ENCODE measurements at places on chromosomes 6 and 20. TPM values are rescaled to one million over a fixed set of nuclear protein-coding genes. Genes with fewer than 3 reads are reported as not detected.

GRCh38 chr6:85673198-85674139 lies 30.8 kb upstream of the SYNCRIP start:
- peaks cover 28% of the 10 kb centered on the region for H3K4me1 ChIP-seq
- no peak overlapping the region for H3K27ac ChIP-seq
- H3K27me3 ChIP-seq = no peaks in the 10 kb centered on the region
- H3K4me3 ChIP-seq = no peak overlapping the region
- peaks cover 66% of the 10 kb centered on the region for H3K36me3 ChIP-seq
- peak; percentile 6 for DNase-seq

DNA sequence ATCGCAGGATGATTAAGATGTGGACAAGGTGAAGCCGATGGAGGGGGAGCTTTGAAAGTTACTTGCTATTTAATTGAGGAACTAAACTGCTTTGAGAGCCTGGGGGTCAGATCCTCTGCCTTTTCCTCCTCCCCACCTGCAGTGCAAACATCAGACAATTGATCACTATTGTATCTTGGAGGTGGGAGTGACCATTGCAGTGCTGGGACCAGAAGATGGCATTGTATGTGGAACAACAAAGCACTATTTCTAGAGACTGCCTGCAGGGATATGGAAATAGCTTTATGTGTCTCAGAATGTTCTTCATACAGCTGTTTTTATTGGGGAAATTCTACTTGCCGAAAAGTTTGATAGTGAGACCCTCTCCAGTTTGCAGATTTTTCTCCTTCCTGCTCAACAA lies 4.2 kb downstream of the MOG start:
- no peaks in the 10 kb centered on the region for H3K4me1 ChIP-seq
- no peak overlapping the region for H3K27ac ChIP-seq
- no peaks in the 10 kb centered on the region for H3K27me3 ChIP-seq
- no peaks in the 10 kb centered on the region for H3K36me3 ChIP-seq
- no peak for DNase-seq
- H3K4me3 ChIP-seq = no peak overlapping the region

DNA sequence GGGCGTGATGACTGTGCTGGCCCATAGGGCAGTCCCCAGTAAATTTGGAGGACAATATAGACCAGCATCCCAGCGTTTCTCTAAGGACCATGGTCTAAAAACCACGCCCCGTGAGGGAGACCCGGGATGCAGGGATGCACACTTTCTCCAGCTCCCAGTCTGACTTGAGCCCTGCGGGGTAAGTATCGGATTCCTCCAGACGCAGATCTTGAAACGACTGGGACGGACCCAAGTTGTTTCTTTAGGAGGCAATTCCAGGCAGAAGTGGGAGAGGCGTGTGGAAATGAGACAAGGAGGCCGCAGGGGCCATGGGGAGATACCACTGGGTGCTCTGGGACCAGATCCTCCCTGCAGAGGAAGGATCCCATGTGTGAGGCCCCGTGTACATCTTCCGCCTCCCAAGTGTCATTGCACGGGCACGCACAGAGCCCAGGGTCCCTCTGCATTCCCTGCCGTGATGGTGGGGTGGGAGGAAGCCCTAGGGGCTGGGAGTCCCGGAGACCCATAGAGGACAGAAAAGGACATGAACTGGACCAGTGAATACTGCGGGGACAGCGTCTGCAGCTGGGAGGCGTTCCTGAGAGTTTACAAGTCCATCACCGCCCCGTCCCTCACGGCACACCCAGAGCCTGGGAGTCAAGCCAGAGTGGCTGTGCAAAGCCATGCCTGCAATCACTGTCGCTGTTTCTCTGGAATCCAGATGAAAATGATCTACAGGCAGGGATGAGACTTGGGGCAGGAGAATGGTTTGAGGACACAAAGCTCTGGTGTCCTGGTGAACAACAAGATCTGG lies 522.9 kb downstream of the CDH26 start:
- peaks cover 26% of the 10 kb centered on the region for H3K27me3 ChIP-seq
- H3K36me3 ChIP-seq = peaks cover 6% of the 10 kb centered on the region
- H3K27ac ChIP-seq = no peak overlapping the region
- no peak overlapping the region for H3K4me3 ChIP-seq
- no peak for DNase-seq

DNA sequence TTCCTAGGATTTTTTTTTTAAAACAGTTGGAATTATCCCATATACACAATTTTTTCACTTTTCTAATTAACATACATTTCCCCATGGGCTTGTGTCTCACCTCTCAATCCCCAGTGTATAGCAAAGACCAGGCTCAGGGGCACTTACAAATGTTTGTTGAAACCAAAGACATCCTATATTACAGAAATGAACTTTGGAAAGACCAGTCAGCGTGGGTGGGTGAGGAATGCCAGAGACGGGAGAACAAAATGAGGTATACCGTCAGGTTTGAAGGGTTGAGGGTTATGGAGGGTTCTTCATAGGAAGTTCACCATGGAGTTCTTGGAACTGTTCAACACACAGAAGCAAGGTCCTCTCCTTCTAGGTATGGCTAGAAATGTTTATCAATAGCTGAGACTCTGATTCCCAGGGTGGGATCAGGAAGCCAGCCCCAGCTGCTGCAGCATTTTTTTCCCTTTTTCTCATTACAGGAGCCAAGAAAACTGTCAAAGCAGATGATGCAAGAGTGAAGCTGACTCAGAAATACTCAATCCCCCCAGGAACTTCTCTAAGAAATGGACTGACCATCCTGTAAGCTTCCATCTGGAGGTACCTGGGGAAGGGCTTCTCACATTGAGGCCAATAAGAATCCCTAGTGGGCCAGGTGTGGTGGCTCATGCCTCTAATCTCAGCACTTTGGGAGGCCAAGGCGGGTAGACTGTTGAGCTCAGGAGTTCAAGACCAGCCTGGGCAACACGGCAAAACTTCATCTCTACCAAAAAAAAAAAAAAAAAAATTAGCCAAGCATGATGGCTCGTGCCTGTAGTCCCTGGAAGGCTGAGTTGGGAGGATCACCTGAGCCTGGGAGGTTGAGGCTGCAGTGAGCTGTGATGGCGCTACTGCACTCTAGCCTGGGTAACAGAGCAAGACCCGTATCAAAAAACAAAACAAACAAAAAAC lies 15.9 kb upstream of the TBC1D20 start:
- H3K27ac ChIP-seq = no peak overlapping the region
- H3K27me3 ChIP-seq = no peaks in the 10 kb centered on the region
- H3K4me1 ChIP-seq = peaks cover 11% of the 10 kb centered on the region
- H3K36me3 ChIP-seq = peaks cover 85% of the 10 kb centered on the region

DNA sequence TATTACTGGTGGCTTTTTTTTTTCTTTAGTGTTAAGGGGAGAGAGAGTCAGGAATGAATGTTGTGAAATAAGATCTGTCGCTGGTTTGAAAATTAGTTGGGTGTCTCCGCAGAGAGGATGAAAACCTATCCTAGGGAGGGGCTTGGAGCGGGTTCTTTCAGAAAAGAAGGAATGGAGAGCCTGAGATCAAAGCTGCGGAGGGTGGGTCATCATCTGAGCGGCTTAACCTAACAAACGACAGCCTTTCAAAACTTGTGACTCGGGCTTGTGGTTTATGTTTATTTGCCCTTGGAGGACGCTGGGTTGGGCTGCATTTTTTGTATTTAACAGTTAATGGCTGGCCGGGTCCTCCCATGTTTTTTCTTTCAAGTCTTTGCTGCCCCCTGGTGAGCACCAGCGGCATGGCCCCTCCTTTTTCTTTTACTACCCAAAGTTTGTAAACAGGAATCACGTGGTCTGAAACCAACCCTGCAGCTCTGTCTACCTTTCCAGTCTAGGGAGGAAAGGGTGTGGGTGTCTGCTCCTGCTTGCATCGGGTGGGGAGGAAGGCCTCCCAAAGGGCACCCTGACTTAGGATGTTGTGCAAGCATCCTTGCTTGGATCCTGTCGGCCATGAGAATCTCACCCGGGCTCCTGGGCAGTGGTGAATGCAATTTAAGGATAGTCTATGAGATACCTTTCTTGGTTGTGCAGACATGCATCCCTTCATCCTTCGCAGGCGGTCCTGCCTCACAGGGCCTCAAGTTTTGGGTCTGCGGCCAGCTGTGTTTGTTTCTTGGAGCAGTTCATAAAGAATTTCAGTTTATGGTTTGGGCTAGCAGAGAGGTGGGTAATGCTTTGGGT lies 2.2 kb downstream of the PIM1 start:
- peak; percentile 94 for DNase-seq
- H3K27ac ChIP-seq = peak overlapping the region; percentile 62
- H3K27me3 ChIP-seq = no peaks in the 10 kb centered on the region
- H3K4me1 ChIP-seq = peaks cover 10% of the 10 kb centered on the region
- H3K4me3 ChIP-seq = peak overlapping the region; percentile 81
- H3K36me3 ChIP-seq = peaks cover 31% of the 10 kb centered on the region

DNA sequence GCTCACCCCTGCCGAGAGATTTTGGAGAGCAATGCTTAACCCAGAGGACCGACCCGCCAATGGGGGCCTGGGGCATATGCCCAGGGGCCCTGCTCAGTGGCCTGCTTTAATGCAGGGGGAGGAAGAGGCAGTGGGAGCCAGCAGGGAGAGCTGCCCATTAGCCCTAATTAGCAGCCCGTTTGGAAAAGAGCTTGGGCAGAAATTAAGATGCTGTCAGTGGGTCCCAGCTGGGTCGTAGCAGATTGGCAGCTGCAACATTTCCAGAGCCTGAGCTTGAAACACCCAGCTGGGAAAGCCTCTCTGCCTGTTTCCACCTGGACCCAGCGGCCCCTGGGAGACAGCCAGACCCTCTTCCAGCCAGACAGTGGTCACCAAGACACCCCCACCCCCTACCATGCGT lies 39.5 kb downstream of the CD40 start:
- H3K36me3 ChIP-seq = no peaks in the 10 kb centered on the region
- H3K4me1 ChIP-seq = no peaks in the 10 kb centered on the region
- DNase-seq = no peak
- no peak overlapping the region for H3K27ac ChIP-seq

DNA sequence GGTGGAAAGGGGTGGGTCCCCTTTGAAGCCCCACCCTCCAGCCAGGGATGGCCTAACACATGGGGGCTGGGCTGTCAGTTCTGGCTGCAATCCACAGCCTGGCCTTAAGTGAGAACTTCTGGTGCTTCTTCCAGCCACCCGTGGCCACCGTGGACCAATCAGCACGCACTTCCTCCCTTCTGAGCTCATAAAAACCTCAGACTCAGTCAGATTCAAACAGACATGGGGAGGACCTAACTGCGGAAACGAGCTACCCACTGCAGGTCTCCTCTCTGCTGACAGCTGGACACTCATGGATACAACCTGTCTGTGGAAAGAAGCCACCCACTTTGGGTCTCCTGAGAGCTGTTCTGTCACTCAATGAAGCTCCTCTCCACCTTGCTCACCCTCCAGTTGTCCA lies 20.4 kb upstream of the ZNF391 start:
- H3K36me3 ChIP-seq = peaks cover 21% of the 10 kb centered on the region
- no peak overlapping the region for H3K4me3 ChIP-seq
- no peak for DNase-seq
- no peak overlapping the region for H3K27ac ChIP-seq
- H3K27me3 ChIP-seq = no peaks in the 10 kb centered on the region

GRCh38 chr20:45905505-45906079 lies 6.4 kb downstream of the PLTP start:
- peak; percentile 91 for DNase-seq
- peak overlapping the region; percentile 2 for H3K4me3 ChIP-seq
- no peaks in the 10 kb centered on the region for H3K36me3 ChIP-seq
- H3K4me1 ChIP-seq = peaks cover 9% of the 10 kb centered on the region

- no peak overlapping the region for H3K4me3 ChIP-seq
- DNase-seq = peak; percentile 90
- peaks cover 9% of the 10 kb centered on the region for H3K4me1 ChIP-seq
Measured at GRCh38 chr6:9126878-9127560, 691.7 kb upstream of the SLC35B3 start.

DNA sequence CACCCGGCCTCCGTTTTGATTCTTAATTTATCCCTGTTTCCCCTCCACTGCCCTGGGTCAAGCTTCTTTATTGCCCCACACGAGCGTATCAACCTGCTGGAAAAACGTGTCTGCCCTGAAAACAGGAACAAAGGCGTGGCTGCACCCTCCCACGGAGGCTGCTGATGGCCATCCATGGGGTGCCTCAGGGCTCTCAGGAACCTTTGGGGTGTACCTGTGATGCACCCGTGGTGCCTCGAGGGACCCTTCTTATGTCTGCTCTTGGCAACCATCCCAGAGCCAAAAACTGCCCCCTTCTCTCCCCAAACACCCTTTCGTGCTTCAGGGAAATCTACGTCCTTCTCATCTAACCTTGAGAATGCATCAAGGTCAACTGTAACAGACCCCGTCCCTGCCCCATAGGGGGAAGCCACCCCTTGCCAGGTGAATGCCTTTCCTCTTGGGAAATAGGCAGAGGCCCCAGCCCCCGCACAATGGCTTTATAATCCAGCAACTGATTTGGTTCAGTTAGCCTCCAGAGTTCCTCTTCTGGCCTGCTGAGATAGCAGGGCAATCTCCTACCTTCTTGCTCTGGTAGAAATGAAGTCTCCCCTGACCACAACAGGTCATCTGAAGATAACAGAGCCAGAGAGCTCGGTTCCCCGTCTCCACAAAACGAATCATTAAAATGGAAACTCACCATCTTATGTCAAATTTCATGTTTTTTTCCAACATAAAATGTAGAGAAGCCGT lies 29.4 kb downstream of the PSMG4 start:
- no peak overlapping the region for H3K4me3 ChIP-seq
- no peaks in the 10 kb centered on the region for H3K27me3 ChIP-seq
- no peaks in the 10 kb centered on the region for H3K4me1 ChIP-seq
- H3K27ac ChIP-seq = no peak overlapping the region

GRCh38 chr6:121382467-121383121 lies 48.3 kb upstream of the TBC1D32 start:
- peak; percentile 16 for DNase-seq
- no peaks in the 10 kb centered on the region for H3K4me1 ChIP-seq
- H3K4me3 ChIP-seq = no peak overlapping the region
- no peaks in the 10 kb centered on the region for H3K36me3 ChIP-seq
- H3K27me3 ChIP-seq = no peaks in the 10 kb centered on the region

GRCh38 chr6:27312146-27312949 lies at the start of gene POM121L2:
POM121L2 (minus strand) TSS chr6:27312273; CDS start chr6:27312170, 103 bp downstream.
- no peaks in the 10 kb centered on the region for H3K4me1 ChIP-seq
- DNase-seq = peak; percentile 84
- no peak within 1 kb of the TSS for H3K27ac ChIP-seq
- peaks cover 12% of the 10 kb centered on the region for H3K27me3 ChIP-seq
- no peaks in the 10 kb centered on the region for H3K36me3 ChIP-seq
- H3K4me3 ChIP-seq = peak within 1 kb of the TSS; percentile 73

GRCh38 chr6:158287047-158287446 lies 25.2 kb upstream of the TULP4 start:
- H3K4me1 ChIP-seq = peaks cover 34% of the 10 kb centered on the region
- no peak overlapping the region for H3K27ac ChIP-seq
- no peak for DNase-seq
- H3K36me3 ChIP-seq = peaks cover 9% of the 10 kb centered on the region
- no peaks in the 10 kb centered on the region for H3K27me3 ChIP-seq

DNA sequence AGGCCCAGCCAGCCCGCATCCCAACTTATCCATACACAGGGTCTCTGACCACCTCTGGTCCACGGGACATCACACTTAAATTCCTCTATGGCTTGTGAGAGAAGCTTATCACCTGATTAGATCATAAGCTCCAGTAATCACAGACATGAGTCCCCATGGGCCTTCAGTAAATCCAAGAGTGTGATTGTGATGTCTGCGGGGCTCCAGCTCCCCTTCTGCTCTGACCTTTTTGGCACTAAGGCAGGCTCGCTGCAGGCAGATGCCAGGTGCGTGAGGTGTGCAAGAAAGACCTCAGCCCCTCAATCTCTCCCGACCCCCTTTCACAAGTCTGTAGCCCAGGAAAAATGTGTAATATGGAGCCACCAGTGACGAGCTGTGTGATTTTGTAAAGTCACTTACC lies 127.6 kb upstream of the DUSP22 start:
- H3K36me3 ChIP-seq = no peaks in the 10 kb centered on the region
- peaks cover 53% of the 10 kb centered on the region for H3K27me3 ChIP-seq
- no peak overlapping the region for H3K27ac ChIP-seq
- DNase-seq = no peak
- H3K4me1 ChIP-seq = no peaks in the 10 kb centered on the region

The PSORS1C1 gene
- 7.7 TPM for total RNA-seq

The FAM217B gene
- 5.6 TPM for total RNA-seq

The PHF1 gene
- total RNA-seq = 33.9 TPM

The PLCB4 gene
- total RNA-seq = 0.22 TPM

The SYCP2L gene
- not detected for total RNA-seq

The SYTL3 gene
- total RNA-seq = 0.65 TPM

The PGC gene
- not detected for total RNA-seq
